GM12878 (cell line): ENCODE measurements at places on chromosomes 1 and 21.
A peak's percentile ranks its signal among the peaks of the same experiment; 100 is the strongest.

GRCh38 chr1:154502744-154503115 lies 518 bp upstream of the SHE start:
- DNase-seq: no peak

DNA sequence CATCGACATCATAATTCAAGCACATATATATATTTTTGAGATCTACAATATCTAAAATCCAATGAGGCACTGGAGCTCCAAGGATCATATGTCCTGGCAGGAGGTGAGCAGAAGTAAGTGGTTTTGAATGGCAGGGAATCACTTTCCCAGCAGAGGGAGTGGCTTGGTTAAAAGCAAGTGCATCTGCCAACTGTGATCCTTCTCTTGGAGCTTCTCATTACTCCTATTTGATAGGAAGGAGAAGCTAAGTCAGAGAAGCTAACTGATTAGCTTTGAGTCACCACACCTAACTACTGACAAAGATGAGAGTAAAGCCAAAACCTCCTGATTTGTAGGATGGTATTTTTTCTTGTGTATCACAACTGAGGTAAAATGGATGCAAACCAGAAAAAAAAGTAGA lies 55.0 kb downstream of the ALG14 start:
- no peak for DNase-seq

GRCh38 chr1:205318231-205318991 lies 3.1 kb downstream of the NUAK2 start:
- no peak for DNase-seq

DNA sequence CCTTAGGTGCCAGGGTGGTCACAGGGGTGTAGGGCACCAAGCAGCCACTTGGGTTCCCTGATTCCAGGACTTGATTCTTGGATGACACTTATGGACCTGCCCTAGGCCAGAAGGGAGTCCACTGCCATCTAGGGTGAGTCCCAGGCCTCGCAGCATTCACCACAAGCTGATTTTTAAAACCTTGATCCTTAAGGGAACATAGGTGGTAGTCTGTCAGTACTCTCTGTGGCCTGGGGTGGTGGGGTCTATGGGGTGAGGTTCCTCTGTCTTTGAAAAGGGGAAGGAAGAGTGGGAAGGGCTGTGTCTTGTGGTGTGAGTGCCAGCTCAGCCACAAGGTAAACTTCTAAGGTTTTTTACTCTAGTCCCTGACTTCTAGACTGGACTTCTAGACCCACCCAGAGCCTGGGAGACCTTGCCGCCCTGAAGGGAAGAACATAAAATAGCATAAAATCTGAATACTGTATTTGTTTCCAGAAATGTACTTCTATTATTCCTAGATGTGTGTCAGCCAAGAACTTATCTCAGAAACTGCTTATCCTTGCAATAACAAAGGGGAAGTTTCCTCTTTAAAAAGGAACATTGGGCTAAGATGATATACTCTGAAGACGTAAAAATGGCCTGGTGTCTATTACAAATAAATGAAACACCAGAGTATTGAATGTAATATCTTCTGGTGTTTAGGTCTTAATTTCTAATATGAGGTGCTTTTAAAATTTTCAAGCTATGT lies 757.3 kb downstream of the LTN1 start:
- DNase-seq: no peak

GRCh38 chr1:183306317-183307042 lies 111.7 kb downstream of the NMNAT2 start:
- DNase-seq: no peak

DNA sequence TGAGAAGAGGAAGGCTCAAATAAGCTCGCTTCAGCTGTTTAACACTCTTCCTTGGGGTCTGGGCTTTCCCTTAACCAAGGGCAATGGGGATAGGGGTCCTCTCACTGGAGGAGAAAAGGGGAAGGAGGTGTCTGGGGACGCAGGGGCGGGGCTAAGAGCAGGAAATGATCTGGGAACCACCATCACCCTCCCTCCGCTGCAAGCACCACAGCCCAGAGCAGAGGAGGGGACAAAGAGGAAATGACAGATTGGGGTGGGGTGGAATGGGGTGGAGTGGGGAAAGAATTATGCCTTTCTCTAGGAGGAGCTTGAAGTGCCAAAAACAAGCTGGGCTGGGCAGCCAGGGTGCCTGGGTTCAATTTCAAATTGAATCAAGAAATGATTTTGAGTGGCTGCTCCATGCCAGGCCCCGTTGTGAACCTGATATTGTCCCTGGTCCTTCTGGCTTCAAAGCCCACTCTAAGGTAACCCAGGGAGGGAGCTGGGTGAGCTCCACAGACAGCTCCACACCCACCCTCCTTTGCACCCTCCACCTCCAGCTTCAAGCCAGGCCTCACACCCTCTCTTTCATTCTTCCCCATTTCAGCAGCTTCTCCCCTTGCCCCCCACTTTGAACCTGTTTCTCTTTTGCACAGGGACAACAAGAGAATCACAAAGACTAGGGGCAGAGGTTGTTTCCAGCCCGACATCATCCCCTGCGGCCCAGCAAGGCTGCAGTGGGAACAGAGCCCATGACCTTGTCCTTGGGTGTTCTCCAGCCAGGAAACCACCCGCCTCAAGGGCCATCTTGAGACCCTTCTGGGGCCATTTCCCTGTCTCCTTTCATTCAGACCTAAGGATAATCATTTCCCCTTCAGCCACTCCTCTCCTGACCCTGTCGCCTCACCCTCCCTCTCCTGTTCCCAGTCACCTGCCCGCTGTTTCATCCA lies 1.1 kb downstream of the ARHGAP30 start:
- peak; percentile 86 for DNase-seq

- no peak for DNase-seq
Observed at GRCh38 chr1:67308136-67308535, 463 bp downstream of the IL12RB2 start.

DNA sequence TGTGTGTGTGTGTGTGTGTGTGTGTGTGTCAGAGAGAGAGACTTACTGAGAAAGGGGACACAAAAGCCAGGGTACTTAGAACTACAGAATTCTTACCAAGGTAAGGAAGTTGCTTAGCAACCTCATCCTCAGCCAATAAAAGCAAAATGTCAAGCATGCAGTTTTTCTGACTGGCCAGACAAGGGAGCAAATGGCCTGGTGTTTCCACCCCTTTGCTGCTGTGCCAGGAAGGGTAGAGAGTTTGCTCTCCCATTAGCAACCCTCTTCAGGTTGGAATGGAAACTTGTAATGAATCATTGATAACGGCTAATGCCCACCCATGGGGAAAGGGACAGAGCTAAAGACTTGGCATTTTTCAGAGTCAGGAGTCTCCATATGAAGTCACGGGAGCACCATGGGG lies 10.6 kb downstream of the RXRG start:
- DNase-seq: no peak

GRCh38 chr1:218347723-218348627 lies 2.8 kb downstream of the TGFB2 start:
- no peak for DNase-seq

DNA sequence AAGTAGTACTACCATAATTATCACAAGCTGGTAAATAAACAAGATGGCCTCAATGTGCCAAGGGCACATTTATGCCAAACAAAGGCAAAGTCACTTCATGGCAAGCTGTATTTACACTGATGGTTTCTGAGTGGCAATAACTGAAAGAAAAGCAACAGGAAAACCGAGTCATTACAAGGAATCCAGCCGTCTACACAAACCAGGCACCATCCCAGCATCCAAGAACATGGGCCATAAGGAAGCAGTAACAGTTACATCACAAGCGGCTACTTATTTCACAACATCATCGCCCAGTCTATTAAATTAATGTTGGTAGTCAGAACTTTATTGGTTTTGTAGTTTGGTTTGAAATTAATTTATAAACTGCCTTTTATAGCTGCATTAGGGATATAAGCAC lies 214.2 kb downstream of the RERE start:
- no peak for DNase-seq

GRCh38 chr1:87392248-87393192 lies 63.8 kb downstream of the LMO4 start:
- no peak for DNase-seq

DNA sequence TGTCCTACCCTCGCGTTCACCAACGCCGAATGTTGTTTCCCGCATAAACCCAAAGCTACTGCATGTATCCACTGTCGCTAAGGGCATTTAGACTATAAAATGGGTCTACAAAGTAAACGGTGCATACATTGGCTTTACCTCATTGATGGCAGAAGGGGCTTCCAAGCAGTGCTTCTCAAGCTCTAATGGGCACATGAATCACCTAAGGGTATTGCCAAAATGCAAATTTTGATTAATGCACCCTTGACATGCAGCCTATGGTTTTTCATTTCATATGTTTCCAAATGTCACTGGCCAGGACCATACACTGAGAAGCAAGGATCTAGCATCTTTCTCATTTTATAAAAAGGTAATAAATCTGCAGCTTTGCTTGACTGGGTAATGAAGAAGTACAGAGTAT lies 2.7 kb downstream of the OR6F1 start:
- no peak for DNase-seq

GRCh38 chr21:27388825-27389224 lies 421.9 kb upstream of the ADAMTS5 start:
- DNase-seq: no peak

DNA sequence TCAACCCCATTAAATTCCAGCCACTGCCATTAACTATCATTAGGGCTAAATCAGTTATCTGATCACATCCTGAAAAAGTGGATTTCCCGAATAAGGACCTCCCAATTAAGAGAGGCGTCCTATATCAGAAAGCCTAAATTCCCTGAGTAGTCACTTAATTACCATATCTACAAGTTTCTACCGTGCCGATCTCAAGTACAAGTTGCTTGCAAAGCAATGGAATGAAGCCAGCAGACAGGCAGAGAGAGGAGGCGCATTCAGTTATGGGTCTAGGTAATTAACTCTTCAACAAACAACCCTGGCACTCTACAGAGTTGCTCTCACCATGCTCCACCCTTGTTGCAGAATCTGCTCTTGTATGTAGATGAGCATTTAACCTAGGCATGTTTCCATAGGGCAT lies 494.6 kb upstream of the RUNX1 start:
- DNase-seq: no peak

- no peak for DNase-seq
Observed at GRCh38 chr1:81834268-81834667, 33.5 kb downstream of the ADGRL2 start.

DNA sequence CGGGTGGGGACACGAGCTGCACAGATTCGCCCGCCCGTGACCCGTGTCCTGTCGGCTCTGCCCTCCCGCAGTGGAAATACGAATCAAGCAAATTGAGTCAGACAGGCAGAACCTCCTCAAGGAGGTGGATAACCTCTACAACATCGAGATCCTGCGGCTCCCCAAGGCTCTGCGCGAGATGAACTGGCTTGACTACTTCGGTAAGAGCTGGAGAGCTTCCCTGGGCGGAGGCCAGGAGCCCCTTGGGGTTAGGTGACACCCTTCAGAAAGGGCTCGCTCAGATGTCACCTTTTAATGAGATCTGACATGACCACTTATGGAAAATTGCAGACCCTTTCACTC lies 489 bp downstream of the CDCA8 start:
- no peak for DNase-seq

GRCh38 chr1:28209700-28210099 lies 23.1 kb downstream of the DNAJC8 start:
- DNase-seq: no peak

DNA sequence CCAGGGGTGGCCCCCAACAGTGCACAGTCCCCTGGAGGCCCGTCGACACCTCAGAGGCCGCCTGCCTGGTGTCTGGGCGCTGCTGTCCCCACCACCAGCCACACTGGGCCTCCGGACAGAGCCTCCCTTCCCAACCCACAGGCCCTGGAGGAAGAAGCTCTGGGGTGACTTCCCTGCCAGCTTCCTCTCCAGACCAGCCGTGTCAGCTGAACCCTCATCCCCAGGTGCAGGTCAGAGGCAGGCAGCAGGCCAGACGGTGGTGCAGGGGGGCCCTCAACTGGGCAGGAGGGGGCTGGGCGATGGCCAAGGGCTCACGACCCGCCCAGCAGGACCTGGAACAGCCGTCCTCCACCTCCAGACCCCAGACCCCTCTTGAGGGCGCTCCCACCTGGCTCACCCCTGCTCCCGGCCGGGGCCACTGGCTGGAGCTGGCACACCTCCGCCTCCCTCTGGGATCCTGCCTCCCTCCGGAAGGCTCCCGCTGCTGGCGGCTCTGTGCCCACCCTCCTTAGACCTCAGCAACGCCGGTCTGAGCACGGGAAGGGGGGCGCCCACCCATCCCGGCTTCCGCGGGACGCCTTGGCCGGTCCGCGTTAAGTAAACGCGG lies 520 bp downstream of the TNFRSF18 start:
- DNase-seq: no peak

GRCh38 chr1:107831921-107832320 lies 133.1 kb downstream of the VAV3 start:
- no peak for DNase-seq

DNA sequence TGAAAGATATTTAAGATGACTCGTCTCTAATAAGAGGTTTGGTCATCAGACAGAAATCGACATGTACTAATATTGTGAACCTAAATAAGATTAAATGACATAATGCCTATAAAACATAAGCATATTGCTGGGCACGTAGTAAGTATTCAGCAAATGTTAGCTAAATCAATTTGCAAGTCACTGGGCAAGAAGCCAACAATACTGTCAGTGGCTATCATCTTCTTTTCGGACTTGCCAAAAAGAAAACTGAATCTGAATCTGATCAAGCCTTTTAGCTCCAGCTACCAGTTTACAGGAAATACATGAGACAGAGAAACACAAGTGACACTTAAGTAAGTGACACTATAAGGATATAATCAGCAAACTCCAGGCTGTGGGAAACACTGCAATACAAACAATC lies 46.0 kb downstream of the RPL5 start:
- no peak for DNase-seq

- no peak for DNase-seq
Observed at GRCh38 chr1:51690285-51690961, 73.5 kb downstream of the OSBPL9 start.

GRCh38 chr1:225428881-225429455 lies 1.1 kb upstream of the LBR start:
- peak; percentile 61 for DNase-seq

DNA sequence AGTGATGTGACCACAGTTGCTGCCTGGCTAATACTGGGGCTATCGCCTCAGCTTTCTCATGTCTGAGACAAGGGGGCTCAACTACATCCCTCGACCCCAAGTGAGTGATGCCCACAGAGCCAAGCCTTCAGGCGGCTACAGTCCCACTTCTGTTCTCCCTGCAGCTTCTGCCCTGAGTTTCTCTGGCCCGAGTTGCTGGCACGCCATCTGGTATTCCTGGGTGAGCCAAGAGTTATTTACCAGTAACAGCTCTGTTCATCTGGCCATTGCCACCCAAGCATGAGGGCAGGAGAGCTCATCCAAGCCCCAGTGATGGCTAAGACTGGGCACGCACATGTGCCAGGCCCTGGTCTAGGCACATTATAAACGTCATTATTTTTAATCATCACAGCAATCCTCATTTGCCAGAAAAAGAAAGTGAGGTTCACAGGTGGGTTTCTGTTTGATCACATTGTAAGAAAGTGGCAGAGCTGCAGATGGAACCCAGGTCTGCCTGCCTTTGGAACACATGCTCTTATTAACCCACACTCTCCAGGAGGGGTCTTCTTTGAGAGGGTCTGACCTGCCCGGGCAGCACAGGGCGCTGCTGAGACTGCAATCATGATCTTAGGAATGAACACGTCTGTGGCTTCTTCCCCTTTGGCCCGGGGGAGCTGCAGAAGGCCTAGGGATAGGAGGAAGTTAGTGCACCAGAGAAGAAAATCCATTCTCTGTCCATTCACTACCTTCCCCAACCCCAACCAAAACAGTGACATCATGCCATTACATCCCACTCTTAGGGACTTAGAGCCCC lies 27.5 kb downstream of the KCND3 start:
- DNase-seq: no peak

- DNase-seq: no peak
Observed at GRCh38 chr1:156060937-156061636, at the start of gene RAB25. Gene RAB25 (plus strand): TSS chr1:156061160. CDS start chr1:156061401, 241 bp downstream.
